ENCODE measurements at places on chromosomes 1 and 21.

- DNase-seq = no peak
Measured at GRCh38 chr1:87436534-87436933, 107.9 kb downstream of the LMO4 start.

- DNase-seq = no peak
Measured at GRCh38 chr21:15437883-15438282, 291.9 kb upstream of the USP25 start.

DNA sequence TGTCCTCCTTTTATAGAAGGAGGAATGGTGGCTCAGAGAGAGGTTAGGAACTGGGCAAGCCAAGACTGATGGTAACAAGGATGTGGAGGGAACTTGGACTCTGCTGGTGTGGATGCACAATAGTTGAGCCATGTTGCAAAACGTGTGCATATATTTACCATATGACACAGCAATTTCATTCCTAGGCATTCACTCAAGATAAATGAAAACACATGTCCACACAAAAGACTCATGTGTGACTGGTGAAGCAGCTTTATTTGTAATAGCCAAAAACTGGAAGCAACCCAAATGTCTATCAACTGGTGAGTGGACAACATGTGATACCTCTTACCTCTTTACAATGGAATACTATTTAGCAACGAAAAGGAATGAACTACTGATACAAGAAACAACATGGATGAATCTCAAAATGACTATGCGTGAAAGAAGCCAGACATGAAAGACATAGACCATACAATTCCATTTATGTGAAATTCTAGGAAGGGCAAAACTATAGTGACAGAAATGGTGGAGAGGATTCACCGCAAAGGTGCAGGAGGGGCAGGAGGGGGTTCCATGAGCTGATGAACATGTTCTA, 36.2 kb downstream of the CAMK2N1 start:
- no peak for DNase-seq

GRCh38 chr1:178875936-178876335, 5.1 kb upstream of the ANGPTL1 start:
- DNase-seq = no peak

GRCh38 chr1:110785612-110786011, 87.3 kb upstream of the CD53 start:
- no peak for DNase-seq

DNA sequence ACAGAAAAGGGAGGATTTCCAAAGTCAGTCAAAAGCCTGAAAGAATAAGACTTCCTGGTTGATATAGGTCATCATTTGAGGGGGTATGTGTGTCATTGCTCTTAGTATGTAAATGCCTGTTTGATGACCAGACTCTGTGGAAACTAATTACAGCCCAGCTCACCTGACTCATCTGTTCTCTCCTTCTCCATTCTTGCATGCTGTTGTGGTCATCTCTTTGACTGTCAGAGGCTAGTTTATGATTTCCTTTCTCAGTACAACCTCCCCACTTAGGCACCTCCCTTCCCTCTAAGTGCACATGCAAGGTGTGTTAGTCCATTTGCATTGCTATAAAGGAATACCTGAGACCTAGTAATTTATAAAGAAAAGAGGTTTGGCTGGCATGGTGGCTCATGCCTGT, 2.4 kb upstream of the C1orf116 start:
- DNase-seq = no peak

- no peak for DNase-seq
Measured at GRCh38 chr1:181126871-181127587, 38.5 kb downstream of the IER5 start.

GRCh38 chr1:54296666-54297065, 96.7 kb downstream of the MRPL37 start:
- DNase-seq = no peak

DNA sequence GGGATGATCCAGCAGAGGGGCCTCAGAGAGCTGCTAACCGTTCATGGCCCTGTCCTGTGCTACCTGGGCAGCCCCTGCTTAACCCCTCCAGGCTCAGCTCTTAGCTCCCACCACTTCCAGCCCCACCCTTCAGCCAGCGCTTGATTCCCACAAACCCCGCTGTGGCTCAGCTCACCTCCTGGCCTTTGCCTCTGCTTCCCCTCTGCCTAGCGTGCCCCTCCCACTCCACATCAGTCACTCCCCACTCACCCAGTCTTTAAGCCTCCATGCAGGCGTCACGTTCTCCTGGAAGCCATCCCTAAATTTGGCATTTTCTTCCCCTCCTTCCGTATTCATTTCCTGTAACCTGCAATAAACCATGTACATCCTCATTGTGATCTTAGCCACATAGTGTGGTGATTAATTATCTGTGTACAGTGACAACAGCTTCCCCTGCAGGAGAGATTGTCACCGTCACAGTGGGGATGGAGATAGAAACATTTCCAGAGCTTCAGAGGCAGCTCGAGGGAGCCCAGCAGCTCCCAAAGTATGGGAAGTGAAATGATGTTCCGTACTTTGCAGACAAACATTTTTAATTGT, 65.5 kb downstream of the EPHB2 start:
- no peak for DNase-seq

DNA sequence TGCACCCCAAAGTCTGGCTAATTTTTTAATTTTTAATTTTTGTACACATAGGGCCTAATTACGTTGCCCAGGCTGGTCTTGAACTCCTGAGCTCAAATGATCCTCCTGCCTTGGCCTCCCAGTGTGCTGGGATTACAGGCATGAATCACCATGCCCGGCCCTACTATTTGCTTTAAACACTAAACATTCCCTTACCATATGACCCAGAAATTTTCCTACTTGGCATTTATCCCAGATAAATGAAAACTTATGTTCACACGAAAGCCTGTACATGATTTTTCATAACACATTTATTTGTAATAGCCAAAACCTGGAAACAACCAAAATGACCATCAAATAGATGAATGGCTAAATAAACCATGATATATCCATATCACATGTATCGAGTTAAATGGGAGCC, 35.8 kb downstream of the NDUFS5 start:
- DNase-seq = no peak

DNA sequence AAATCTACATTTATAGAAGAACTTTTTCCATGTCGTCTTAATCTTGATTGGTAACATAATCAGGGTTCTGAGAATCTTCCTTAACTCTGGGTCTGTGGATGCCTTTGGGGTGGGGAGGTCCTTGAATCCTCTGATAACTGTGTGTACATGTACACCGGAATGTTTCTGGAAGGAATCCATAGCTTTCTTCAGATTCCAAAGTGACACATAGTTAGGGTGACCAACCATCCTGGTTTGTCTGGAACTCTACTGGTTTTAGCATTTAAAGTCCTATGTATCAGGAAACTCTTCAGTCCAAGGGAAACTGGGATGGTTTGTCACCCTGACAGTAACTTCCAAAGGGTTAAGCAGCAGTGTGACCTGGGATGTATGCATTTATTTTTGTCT, 16.8 kb downstream of the STRIP1 start:
- no peak for DNase-seq

GRCh38 chr1:41632781-41633575, 148.5 kb upstream of the EDN2 start:
- DNase-seq = no peak

- DNase-seq = no peak
Measured at GRCh38 chr1:172345077-172345476, 75.4 kb upstream of the C1orf105 start.

DNA sequence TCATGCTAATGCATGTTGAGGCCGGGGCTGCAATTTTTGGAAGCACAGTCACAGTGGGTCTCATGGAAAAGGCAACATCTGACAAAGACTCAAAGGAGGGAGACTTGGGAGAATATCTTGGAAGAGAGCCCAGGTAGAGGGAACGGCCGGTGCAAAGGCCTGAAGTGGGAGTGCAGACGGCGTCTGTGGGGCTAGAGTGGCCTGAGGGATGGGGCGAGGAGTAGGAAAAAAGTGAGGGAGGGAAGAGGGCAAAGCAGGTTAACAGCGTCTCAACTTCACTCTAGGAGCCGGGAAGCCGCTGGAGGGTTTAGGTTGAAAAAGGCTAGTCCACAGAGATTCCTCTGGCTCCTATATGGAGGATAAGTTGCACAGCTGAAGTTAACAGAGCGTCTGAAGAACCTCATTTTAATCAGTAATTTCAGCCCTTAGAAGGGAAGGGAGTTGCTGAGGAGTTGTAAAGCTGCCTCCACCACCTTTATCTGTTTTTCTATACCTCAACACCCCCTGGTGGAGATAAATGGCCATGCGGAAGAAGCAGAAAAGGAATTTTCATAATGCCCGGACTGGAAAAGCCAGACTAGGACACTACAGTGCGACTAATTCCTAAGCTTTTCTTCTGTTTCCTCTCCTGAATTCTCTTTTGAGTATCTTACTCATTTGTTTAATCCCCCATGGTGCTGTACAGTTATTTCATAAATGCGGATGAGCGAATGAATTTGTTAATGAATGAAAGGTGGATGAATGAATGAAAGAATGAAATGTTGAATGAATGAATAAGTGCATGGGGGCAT, 78.7 kb upstream of the ZNF281 start:
- peak; percentile 18 for DNase-seq

- no peak for DNase-seq
Measured at GRCh38 chr1:212628813-212629415, 20.4 kb downstream of the ATF3 start.

GRCh38 chr1:247535402-247535801, 838 bp downstream of the OR2C3 start:
- no peak for DNase-seq

- DNase-seq = no peak
Measured at GRCh38 chr1:155872527-155872926, 13.2 kb downstream of the SYT11 start.

DNA sequence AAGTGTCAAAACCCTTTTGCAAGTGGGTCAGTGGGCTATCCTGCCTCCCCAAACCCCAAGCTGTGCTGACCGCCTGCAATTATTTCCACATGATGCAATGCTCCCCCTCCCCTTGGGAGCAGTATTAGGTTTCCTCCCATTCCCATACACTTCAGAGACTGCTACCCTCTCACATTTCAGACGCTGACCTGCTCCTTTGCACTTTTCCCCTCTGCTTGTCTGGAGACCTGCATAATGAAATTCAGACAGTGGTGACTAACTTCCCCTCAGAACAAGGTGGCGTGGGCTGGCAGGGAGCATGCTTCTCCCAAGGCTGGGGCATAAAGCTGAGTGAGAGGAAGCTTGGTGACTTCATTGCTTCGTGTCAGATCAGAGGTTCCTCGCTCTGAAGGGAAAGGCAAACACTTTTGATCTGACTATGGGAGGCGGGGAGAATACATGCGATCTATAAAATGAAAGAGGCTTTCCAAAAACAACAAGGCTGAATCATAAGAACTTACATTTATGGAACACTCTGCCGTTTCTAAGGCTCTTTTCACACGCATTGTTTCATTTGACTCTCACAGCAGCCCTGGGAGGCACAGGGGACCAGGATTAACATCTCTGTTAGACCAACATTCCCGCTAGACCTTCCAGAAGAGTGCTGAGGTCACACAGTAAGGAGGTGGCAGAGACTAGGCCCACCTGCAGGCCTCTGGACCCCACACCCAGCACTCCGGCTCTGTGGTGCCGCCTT, 27.5 kb upstream of the ROR1 start:
- no peak for DNase-seq

DNA sequence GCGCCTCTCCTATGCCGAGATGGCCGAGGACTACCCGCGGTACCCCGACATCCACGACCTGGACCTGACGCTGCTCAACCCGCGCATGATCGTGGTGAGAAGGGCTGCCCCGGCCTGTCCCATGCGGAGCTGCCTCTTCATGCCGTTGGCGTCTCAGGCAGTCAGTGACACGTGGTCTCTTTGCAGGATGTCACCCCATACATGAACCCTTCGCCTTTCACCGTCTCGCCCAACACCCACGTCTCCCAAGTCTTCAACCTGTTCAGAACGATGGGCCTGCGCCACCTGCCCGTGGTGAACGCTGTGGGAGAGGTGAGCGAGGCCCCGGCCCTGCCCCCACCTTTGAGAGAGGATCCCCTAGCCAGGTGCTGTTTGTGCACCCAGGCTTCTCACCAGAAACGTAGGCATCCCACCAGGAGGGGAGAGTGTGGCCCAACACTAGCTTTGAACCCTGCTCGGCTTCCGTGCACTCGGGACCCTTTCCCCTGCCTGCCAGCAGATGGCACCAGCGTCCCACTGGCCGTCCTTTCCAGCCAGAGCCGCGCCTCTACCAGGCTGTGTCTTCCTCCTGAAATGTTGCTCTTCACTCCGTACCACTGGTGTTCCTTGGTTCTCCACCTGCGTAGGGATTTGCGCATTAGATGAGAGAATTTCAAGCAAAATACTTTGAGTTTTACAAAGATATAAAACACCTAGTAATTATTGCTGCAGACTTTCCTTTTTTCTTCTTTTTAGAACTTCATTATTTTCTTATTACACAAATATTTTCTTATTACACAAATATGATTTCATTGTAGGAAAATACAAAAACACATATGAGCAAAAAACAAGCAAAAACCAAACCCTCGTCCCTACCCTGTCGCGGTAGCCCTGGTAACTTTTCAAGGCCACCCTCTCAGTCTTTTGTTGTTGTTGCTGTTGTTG, 9.0 kb downstream of the NPPA start:
- peak; percentile 57 for DNase-seq

DNA sequence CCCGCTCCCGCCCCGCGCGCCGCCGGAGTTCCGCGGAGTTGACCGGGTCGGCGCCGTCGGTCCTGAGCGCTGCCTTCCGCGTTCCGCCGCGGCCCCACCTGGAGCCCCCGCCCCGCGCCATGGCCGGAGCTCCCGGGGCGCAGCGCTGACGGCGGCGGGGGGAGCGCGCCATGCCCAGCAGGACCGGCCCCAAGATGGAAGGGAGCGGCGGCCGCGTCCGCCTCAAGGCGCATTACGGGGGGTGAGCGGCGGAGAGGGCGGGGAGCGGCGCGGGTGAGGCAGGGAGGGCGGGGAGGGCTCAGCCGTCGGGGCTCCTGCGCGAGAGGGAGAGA, 216 bp downstream of the PRKCZ start:
- no peak for DNase-seq

- no peak for DNase-seq
Measured at GRCh38 chr1:10538646-10539355, 64.1 kb downstream of the PEX14 start.

DNA sequence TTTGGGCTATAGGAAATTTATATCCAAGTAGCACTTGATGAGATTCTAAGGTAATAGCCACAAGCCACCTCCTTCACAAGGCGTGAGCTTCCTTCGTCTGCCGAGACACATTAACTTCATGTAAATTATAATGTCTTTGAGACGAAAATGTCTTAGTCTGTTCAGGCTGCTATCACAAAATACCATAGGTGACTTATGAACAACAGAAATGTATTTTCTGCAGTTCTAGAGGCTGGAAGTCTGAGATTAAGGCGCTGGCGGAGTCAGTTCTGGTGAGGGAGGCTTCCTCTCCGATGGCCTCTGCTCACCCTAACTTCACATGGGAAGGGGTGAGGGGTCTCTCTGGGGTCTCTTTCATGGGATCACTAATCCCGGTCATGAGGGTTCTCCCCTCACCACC, 133.0 kb downstream of the ETS2 start:
- no peak for DNase-seq

All from stimulated activated CD8-positive, alpha-beta memory T cell treated with anti-CD3 and anti-CD28 coated beads, Interleukin-12 subunit alpha, Interleukin-12 subunit beta, amount 100 ng/mL, for 1 hour (primary cell).